ENCODE measurements at places on chromosomes 2 and 18.

DNA sequence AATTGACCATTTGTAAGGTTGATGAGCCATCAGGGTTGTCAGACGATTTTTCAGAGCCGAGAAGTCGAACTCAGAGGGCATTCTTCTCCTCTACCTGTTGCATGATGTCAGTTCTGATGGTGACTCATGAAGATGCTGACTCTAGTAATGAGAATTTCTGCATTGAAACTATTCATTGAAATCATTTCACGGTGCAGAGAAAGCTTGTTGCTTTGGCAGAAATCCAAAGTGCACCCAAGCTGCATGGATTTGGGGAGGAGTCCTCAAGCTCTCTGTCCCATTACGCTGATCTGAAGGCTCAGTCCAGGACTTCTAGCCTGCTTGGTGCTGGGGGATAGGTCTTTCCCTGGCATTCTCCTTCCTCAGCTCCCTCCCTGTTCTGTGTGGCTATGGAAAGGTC, 125.7 kb upstream of the PXDN start:
- DNase-seq: no peak

DNA sequence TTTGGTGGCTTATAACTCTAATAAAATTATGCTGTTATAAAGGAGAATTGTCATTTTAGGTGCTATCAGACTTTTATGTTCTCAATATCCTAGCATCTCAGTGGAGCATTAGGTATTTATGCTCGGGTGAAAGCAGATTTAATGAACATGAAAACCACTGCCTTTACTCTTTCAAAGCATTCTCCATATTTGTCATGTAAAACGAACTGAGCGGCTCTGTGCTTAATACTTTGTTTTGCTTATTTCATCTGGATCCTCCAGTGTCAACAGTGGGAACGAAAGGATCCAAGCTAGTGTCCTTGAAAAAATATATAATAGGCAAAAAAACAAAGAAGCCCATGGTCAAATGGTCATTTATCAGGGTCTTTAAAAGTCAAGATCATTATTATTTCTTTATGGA, 53.5 kb downstream of the THSD7B start:
- no peak for DNase-seq

DNA sequence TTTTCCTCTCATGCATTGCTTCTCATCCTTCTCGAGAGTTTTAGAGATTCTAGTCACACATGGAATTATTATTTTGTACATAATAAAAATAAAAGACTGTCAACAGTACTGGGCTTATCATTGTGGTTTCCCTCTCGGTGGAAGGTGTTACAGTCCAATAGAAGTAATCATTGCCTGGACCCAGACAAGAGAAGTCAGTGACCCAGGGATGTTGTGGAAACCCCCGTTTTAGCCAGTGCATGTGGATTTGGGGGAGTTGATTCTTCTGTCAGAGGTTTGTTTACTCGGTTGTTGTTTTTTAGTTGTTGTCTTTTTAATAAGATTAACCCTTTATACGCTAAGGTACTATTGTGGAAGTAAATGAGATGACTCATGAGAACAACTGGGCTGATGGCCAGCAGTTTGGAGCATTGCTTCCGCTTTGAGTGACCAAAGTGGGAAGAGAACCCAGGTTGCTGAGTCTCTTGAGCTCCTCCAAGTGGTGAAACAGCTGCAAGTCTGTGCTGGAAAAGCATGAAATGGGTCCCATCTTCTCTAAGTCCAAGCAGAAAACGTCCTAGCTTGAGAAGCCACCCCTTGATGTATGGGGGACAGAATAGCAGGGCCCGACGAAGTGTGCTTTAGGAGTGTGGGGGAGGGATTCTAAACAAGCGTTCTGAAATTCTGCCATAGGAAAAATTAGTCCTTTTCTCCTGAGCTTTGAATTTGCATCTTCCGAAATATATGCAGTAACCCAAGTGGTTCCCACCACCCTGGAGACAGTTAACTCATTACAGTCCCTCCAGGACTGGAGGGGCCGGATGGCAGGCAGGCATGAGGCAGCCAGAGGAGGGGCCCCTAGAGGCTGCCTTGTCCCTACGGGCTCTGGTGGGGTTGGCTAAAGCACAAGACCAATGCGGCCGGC, 61.8 kb upstream of the GPR45 start:
- DNase-seq: peak; percentile 44

- peak; percentile 9 for DNase-seq
Measured at GRCh38 chr18:58394046-58394445, 234.8 kb downstream of the ALPK2 start.

DNA sequence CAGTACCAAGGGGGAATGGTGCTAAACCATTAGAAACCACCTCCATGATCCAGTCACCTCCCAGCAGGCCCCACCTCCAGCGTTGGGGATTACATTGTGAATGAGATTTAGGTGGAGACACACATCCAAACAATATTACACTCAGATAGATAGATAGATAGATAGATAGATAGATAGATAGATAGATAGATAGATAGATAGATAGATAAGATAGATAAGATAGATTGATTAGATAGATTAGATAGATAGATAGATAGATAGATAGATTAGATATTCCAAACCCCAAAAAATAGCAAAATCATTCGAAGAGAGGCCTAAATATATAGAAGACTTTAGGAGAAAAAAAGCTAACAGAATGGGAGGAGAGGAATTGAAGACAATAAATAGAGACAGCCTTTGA, 42.8 kb upstream of the UBXN4 start:
- no peak for DNase-seq

DNA sequence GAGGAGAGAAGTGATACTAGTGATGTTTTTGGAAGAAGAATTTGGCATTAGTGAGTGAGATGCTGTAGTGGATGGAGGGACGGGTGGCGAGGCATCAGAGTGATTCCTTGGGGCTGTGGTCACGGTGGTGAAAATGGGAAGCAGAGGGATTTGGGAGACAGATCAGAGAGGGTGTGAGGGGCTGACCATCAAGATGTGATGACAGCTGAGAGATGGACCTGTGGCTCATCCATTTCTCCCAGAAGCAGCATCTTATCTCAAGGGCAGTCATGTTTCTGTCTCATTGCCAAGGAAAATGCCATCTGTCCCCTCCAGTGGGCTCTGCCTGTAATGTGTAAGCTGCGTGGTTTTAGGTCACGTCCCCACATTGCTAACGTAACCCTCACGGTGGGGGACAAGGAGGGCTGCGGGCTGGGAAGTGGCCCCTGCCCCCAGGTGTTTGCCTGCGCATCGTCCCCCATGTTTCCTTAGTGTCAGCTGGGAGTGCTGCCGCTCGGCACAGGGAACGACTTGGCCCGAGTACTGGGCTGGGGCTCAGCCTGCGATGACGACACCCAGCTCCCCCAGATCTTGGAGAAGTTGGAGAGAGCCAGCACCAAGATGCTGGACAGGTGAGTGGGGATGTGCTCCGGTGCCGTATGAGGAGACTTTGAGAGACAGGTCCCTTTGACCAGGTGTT, 91.0 kb downstream of the DGKD start:
- no peak for DNase-seq

DNA sequence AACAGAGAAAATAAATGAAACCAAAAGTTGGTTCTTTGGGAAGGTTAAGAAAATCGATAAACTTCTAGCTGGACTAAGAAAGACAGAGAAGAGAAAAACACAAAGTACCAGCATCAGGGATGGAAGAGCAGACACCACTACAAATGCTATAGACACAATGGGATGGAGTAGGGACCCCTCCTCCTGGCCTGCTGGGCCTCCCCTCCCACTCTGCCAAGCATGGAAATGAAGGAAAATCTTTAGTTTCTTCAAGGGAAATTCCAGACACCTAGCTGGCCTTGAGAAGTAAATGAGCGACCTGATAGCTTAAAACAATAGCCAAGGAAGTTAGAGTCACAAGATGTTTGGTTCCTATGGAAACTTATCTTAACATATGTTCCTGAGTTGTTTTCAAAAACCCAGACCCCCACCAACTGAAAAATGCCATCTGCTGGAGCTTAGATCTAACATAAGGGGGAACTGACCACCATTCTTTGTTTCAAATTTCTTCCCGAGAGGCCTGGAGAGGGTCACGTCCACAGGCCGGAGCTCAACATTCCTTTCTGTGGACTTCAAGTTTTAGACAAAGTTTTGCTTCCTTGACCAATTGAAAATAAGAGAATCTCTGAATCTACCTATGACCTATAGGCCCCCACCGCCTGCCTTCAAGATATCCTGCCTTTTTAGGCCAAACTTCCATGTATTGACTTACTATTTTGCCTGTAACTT, 101.9 kb downstream of the BIN1 start:
- DNase-seq: no peak

- DNase-seq: no peak
Measured at GRCh38 chr2:86160156-86160952, 34.9 kb downstream of the IMMT start.

- DNase-seq: no peak
Measured at GRCh38 chr2:174445248-174445647, 41.6 kb downstream of the GPR155 start.

DNA sequence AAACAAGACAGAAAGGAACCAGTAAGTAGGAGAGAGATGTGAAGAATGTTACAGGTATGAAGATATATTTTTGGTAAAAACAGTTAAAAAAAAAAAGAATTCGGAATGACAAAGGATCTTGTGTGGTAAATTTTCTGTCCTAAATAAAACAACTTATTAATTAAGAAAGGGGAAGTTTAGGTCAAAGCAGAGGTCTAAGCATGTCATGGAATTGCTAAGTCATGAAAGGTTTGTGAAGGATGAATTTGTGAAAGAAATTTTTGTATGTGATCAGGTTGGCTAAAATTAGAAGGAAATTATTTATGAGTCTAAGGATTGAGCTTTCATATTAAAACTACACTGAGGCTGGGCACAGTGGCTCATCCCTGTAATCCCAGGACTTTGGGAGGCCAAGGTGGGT, 11.1 kb upstream of the ALPG start:
- DNase-seq: no peak

DNA sequence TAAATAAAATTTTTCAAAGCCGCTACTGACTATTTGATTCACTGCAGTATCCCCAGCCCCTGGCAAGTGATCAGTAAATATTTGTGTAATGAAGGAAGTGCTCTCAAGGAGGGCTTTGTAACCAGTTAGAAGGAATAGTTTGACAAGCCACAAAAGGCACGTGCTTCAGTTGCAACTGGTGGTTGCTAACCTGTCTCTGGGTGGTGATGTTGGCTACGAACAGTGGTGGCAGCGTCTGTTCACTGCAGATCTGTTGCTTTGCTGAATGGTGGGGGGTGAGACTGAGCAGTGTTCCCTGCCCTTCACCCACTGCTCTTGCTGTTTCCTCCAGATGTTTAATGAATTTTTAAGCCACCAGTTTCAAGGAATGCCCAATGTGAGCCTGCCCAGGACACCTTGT, 73.9 kb upstream of the SIX2 start:
- no peak for DNase-seq

DNA sequence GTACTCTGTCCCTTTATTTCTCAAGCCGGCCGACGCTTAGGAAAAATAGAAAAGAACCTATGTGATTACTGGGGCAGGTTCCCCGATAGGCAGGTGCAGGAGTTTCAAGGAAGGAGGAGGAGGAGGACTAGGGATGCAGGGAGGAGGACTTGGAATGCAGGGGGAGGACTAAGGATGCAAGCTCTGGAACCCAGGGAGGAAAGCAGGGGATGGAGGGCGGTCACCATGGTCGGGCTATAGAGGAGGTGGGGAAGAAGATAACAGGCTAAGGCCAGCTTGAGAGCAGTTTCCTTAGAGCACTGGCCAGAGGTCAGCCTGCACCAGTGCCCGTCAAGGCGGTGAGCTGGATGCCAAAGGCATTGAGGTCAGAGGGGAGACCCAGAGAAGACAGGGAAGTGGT, 18.7 kb upstream of the B3GNT7 start:
- DNase-seq: peak; percentile 63

DNA sequence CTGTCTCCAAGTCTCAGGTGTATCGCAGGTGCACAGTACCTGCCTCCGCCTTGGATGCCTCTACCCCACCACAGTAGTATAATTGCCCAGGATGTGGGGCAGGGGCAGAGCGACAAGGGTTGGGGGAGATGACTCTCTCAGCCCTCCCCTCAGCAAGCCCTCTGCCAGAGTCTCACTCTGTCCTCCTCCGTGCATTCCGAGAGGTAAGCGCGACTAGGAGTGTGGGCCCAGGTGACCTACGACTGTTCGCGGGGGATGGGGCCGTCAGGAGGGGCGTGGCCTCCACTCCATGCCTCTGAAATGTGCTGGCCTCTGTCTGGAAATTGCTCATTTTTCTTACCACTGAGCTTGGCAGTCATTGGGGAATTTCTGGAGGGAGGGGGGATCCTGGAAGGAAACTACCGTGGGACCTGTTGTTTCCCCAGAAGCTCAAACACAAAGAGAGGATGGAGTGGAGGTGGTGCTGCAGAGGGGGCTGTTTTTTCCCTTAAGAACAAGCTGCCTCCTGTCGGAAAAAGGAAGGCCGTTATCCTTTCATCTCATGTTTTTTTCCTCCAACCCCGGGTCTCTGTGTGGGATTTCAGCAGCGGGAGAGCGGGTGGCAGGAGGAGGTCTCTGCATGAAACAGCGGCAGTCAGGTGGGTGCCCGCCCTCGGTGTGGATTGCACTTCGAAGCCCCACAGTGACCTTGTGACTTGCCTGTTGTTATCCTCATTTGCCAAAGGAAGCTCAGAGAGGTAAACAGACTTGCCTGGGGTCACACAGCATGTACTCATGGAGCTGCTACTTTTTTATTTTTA, 13.0 kb upstream of the RALB start:
- peak; percentile 59 for DNase-seq

DNA sequence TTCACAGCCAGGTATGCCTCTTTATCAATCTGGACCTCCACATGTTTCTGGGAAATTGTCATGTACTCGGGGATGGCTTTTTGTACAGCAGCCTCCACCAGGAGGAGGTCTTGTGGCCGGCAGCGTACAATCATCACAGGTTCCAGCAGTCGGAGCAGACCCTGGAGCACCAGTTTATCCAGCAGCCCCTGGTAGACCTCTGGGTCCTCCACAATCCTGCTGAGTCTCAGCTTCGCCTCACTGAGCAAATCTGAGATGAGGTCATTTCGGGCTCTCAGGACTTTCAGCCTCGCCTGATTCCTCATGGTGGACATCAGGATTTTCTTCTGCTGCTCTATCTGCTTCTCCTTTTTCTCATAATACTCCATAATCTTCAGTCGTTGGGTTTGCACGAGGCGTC, 32.8 kb downstream of the TMEM247 start:
- no peak for DNase-seq

DNA sequence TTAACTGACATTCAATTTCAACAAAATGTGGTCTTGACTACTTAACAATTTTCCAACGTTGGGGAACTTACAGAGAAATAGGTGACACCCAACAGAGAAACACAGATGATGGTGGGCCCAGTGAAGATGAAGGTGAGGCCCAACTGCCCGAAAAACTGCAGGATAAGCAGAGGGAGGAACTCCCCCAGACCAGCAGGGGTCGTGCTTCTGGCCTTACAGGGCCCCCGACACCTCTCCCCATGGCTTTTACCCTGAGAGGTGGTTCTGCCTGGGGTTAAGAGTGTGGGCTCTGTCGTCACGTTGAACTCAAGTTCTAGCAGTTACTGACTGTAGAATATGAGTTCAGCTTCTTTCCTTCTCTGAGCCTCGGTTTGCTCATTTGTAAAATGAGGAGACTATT, 119.5 kb upstream of the SMIM21 start:
- peak; percentile 36 for DNase-seq

DNA sequence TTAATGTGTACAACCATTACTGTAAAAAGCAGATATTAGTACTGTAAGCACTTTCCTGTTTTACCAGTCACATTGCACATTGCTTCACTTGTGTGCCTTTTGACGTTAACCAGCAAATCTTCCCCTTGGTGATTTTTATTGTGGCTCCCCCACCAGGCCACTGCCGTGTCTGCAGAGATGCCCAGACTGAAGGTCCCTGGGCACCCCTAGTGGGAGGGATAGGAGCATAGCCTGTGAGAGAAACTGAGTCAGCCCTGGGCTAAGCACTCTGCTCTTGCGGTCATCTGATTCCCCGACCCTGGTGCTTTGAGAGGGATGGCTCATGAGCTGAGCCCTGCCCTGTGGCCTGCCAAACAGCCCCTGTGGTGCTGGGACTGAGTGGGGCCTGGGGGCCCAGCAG, 73.4 kb downstream of the INPP4A start:
- no peak for DNase-seq
